ENCODE measurements at places on chromosomes 1 and 21. TPM values are rescaled to one million over a fixed set of nuclear protein-coding genes. Genes with fewer than 3 reads are reported as not detected.
A peak's percentile ranks its signal among the peaks of the same experiment; 100 is the strongest.

GRCh38 chr1:162144853-162145252, 75.4 kb downstream of the NOS1AP start:
- DNase-seq, result no peak

- peak; percentile 66 for DNase-seq
Measured at GRCh38 chr1:44377925-44378784, 23.1 kb upstream of the ERI3 start.

DNA sequence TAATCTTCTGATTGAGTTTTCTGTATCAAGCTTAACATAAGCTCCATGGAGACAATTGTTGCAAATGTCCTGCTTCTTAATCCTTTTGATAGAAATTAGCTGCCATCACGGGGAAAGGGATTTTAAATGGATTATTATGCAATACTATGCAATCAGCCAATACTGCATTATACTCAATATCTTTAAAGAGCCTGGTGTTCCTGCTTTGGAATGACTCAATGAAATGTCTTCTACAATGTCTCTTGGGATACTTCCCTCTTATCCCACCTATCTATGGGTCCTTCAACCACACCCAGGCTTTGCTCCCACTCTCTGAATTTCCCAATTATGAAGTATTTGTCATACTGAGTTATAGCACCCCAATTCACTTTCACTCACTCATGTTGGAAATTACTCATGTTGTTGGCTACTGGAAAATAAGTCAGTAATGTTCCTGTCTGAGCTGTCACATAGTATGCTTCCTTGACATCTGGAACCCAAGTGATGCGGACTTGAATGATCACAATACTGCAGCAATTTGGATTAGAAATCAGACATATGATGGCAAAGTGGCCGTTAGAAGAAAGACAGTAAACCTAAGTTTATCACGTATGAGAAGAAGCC, 85.0 kb downstream of the TPR start:
- DNase-seq, result no peak

GRCh38 chr21:31201548-31201947, 142.5 kb downstream of the TIAM1 start:
- no peak for DNase-seq

DNA sequence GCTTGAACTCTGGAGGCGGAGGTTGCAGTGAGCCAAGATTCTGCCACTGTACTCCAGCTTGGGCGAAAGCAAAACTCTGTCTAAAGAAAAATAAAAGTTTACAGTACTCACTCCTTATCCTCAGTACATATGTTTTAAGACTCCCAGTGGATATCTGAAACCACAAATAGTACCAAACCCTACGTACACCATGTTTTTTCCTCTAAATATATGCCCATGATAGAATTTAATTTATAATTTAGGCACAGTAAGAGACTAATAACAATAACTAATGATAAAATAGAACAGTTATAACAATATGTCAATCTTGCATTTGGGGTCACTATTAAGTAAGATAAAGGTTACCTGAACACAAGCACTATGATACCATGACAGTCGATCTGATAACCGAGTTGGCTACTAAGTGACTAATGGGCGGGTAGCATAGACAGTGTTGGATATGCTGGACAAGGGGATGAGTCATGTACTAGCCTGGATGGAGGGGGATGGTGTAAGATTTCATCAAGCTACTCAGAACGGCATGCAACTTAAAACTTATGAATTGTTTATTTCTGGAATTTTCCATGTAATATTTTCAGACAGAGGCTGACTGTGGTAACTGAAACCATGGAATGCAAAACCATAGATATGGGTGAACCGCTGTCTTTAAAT, 43.7 kb downstream of the ST7L start:
- peak; percentile 93 for DNase-seq

DNA sequence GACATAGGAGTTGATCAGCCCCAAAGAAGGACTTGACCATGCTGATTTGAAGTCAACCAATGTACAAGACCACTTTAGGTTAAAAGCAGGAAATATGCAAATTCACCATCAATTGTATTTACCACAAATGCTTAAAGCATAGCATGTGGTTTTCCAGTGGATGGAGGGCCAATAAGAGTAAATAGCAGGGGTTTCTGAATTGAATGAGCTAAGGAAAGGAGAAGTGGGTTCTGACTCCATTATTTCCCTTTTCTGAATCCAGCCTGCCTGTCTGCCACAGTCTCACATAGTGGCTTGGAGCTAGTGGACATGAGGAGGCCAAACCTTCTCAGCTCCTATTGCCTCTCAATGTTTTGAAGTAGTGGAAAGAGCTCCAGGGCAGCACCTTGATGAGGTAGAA, 7.2 kb upstream of the TNFSF18 start:
- no peak for DNase-seq

DNA sequence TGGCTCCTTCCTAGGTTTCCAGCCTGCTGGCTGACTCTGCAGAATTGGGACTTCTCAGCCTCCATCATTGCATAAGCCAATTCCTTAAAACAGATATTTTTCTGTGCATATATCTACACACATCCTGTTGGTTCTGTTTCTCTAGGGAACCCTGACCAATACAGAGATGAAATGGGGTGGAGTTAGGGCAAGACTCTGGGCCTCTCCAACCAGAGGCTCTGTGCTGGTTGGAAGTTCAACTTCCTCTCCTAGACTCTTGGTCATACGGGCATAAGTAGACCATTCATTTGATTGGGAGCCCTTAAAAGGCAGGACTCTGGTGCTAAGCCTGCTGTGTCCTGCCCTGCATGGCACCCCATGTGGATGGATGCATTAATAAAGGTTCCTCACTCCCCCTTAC, 55.0 kb downstream of the CNIH3 start:
- DNase-seq, result no peak

DNA sequence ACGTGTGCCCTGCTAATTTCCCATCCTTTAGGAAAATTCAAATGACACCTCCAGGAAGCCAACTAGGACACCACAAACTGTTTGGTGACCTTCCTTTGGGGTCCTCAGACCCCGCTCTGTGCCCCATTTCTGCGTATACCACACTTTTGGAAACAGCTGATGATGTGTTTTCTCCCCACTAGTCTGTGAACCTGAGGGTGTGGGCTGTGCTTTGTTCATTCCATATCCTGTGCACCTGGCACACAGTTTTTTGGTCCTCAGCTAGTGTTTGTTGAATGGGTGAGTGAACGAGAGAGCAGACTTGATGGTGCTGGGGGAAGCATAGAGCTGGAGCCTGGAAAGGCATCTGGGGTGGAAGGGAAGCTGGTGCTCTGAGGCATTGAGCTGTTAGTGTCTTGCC, 48.6 kb downstream of the RPS6KA1 start:
- no peak for DNase-seq

- DNase-seq, result peak; percentile 72
Measured at GRCh38 chr1:117067533-117068370, 7.6 kb downstream of the TTF2 start.

DNA sequence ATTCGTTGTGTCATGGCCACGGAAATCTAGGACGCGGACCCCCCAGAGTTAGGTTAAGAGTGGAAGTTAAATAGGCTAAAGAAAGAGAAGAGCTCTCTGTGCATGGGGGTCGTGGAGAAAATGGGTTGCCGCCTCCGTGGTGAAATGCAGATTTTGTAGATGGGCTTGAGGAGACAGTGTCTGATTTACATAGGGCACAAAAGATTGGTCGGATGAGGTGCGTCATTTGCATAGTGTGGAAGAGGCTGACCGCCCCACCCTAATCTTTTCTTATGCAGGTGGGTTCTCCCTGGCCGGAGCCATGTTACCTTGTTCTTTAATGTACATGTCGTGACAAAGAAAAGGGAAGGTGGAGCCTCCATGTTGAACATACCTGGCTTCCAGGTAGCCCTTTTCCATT, 14.3 kb upstream of the SLC5A9 start:
- DNase-seq, result no peak

- no peak for DNase-seq
Measured at GRCh38 chr1:53835491-53835890, 2.6 kb downstream of the NDC1 start.

- DNase-seq, result no peak
Measured at GRCh38 chr1:117681901-117682250, 76.0 kb downstream of the TENT5C start.

DNA sequence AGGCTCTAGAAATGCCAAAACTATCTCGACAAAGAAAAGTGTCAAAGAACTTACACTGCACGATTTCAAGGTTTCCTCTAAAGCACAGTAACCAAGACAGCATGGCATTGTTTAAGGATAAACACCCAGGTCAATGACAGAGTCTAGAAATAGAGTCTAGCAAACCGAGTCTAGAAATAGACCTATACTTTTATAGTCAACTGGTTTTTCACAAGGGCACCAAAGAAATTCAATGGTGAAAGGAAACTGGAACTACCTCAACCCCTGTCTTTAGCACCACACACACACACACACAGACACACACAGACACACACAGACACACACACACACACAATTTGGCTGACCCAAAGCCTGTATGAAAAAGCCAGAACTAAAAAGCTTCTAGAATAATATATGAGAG, 67.1 kb upstream of the PGBD5 start:
- no peak for DNase-seq

- no peak for DNase-seq
Measured at GRCh38 chr1:248850124-248850523, 8.8 kb downstream of the ZNF692 start.

DNA sequence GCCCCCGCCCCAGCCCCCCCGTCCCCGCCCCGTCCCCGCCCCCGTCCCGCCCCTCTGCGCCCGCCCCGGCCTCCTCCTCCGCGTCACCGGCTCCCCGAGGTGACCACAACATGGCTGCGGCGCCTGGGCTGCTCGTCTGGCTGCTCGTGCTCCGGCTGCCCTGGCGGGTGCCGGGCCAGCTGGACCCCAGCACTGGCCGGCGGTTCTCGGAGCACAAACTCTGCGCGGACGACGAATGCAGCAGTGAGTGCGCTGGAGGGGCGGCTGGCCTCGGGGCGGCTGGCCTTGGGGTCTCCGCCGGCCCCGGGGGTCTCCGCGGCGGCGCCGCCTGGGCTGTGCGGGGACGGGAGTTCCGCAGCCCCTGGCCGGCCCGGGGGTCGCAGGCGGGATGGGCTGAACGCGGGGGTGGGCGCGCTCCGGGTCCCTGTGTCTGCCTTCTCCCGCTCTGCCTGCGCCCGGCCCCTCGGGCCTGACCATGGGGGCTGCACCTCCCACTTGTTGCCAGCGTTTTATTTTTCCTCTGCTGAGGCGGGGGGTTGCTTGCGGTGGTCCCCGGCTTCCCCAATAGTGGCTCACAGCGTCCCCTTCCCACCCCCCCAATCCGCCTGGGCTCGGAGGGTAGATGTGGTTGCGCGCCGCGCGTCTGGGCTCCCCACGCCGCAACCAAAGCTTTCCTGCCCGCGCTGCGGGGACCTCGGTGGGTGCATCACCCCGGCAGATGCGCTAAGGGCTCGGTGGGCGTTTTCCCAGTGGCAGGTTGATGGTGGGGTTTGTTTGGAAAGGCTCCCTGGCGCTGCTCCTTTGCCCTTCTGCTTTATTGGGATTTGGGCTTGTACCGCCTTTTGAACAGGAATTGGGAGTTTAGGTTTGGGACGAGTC, at the start of gene MIA3:
TSS of gene MIA3 (plus strand) at position 97 of the 879 bp plus-strand sequence. CDS start at position 111, 14 bp downstream.
- peak; percentile 26 for DNase-seq

Gene C1orf87
- not detected for total RNA-seq

Gene CLCA1
- total RNA-seq, result not detected

Gene MRPL9
- total RNA-seq, result 112 TPM

Gene NBPF6
- total RNA-seq, result not detected
